ENCODE measurements at places on chromosomes 7 and 10. TPM values are rescaled to one million over a fixed set of nuclear protein-coding genes. Genes with fewer than 3 reads are reported as not detected.

Gene CREB5
- total RNA-seq, result 22.7 TPM

Gene SLC37A3
- total RNA-seq, result 33.8 TPM

Gene APBB1IP
- 1.6 TPM for total RNA-seq

Gene CNPY1
- 0.18 TPM for total RNA-seq

Gene KNDC1
- 2.7 TPM for total RNA-seq

All from muscle of leg (tissue), 16 donors.